Iris pigment epithelial cell (primary cell): ENCODE measurements at places on chromosomes 16 and 17.

- DNase-seq = no peak
Observed at GRCh38 chr16:951660-952301, 19.0 kb downstream of the LMF1 start.

- peak; percentile 75 for DNase-seq
Observed at GRCh38 chr17:72682605-72683004, 409.9 kb downstream of the SLC39A11 start.

GRCh38 chr17:71440513-71440912 lies 680.3 kb upstream of the SOX9 start:
- no peak for DNase-seq

- no peak for DNase-seq
Observed at GRCh38 chr16:89090669-89091426, 2.8 kb upstream of the ACSF3 start.

DNA sequence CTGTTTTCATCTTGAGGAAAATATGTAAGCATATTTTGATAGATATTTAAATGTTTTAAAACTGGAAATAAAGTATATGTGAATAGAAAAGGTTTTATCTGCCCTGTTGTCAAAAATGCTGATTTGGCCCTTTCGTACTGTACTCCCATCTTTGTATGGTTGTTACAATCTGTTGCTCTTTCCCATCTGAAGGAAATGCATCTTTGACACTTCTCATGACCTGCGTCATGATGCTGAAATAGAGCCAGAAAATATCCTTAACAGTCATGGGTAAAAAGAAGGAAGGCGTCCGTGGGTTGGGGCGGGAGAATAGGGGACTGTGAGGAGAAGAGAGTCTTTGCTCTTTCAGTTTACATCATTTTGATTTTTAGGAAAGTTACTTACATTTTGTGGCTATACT lies 327.7 kb downstream of the BCAS3 start:
- DNase-seq = no peak

DNA sequence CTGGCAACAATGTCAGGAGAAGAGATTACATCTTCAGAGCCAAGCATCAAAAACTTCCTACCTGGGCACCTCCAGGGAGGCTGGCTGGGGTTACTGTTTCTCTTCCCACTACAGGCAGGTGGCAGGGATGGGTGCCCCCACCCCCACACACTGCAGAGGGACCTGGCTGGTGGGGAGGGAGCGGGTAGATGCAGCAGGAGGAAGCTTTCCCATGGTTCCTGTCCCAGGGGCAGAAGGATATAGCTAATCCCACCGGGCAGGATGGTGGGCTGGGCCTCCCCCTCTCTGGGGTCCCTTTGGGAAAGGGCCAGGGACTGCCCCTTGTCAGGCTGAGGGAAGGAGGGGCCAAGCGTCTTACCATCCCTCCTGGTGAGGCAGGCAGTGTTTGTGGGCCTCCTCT lies 16.7 kb upstream of the MTMR4 start:
- no peak for DNase-seq

GRCh38 chr17:65498816-65499215 lies 62.6 kb downstream of the AXIN2 start:
- DNase-seq = no peak

DNA sequence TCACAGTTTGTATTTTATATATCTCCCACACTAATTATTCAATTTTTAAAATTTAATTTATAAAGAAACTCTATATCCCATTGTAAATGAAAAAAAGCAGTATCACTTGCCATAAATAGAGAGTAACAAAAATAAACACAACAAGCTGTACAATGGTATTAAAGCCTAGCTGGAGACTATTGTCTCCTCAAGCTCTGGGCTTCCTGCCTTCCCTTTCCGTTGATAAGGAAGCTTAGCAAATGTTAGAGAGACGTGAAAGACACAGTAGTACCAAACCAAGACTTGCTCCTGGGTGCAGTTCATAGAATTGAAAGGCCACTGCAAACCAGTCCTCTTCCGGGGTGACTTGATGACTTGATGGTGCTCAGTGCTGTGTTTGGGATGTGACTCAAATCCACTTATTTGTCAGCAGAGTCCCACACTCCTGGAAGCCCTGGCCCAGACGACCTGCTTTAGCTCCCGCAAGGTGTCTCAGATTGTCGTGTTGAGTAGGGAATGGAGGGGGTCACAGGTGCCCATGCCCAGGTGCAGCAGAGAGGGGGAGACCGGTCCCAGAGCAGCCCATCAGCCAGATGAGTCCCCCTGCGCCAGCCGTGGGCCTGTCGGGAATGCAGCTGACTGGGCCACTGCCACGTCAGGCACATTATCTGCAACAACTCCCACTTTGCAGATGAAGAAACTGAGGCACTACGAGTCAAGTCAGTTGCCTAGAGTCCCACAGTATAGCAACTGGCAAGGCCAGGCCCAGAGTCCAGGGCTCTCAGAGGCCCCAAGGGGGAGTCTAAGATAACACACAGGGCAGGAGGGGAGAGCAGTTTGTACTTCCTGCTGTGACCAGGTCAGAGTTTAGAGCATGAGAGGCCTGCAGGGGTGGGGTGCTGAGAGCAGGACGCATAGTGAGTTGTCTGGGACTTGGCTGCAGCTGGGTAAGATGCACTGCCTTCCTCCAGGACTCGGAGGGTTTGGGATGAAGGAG lies 40.5 kb downstream of the PSME3IP1 start:
- DNase-seq = no peak

DNA sequence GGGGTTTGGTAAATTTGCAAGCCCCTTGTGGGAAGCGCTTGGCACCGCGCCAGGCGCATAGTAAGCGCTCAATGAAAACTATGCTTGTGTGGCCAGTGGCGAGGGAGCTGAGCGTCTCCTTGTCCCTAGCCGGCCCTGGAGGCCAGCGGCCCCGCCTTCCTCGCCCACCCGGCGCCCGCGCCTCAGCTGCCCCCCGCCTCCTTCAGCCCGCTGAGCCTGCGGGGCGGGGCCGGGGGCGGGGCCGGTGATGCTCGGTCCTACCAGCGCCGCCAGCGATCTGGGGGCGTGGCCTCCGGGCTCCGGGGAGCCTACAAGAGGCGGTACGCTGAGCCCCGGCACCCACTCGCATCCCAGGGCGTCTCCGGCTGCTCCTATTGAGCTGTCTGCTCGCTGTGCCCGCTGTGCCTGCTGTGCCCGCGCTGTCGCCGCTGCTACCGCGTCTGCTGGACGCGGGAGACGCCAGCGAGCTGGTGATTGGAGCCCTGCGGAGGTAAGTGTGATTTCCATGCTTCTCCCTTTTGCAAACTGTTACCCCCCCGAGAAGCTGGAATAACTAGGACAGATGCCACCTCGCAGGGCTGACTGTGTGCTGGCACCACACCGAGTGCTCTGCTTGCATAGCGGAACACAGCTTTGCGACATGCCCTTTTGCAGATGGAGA lies at the start of gene CRISPLD2:
Gene CRISPLD2, plus strand, starts transcription at position 342 of the 661 bp plus-strand sequence. CDS start 18,511 bp downstream, outside the sequence.
- DNase-seq = peak; percentile 89

DNA sequence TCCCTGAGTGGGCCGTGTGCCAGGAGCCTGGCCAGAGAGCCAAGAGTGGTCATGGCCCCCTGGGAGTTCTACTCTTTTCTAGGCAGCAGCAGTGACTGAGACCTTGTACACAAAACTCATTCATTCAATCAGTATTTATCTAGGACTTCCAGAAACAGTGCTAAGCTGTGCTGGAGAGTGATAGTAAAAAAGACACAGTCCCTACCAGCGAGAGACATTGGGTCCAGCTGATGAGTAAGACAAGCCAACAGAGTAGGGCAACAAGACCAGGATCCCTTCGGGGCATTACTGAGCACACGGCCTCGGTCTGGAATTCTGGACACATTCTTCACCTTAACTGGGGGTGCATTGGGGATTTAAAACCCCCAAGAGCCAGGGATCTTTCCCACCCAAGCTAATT lies 20.2 kb downstream of the CBX4 start:
- DNase-seq = no peak

GRCh38 chr16:83348991-83349390 lies 458.8 kb upstream of the HSBP1 start:
- DNase-seq = no peak

DNA sequence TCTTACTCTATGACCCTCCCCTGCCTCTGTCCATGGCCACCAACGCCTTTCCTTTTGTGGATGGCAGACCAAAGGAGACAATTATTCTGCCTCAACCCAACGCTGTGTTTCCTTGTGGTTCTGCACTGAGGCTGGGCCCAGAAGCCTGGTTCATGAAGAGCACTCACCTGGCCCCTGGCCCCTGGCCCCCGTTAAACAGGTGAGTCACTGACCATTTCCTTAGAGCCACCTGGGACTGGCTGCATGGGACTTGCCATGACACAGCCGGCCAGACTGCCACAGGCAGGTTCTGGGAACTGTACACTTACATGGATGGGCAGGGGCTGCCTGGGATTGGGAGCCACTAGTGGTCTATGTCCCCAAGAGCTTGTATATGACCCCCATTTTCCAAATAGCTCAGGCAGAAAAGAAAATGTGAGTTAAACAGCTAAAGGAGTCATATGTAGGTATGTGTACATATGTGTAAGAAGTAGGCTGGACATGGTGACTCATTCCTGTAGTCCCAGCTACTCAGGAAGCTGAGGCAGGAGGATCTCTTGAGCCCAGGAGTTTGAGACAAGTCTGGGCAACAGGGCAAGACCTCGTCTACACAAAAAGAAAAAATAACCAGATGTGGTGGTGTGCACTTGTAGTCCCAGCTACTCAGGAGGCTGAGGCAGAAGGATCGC lies 181.9 kb upstream of the CACNG5 start:
- DNase-seq = peak; percentile 70

DNA sequence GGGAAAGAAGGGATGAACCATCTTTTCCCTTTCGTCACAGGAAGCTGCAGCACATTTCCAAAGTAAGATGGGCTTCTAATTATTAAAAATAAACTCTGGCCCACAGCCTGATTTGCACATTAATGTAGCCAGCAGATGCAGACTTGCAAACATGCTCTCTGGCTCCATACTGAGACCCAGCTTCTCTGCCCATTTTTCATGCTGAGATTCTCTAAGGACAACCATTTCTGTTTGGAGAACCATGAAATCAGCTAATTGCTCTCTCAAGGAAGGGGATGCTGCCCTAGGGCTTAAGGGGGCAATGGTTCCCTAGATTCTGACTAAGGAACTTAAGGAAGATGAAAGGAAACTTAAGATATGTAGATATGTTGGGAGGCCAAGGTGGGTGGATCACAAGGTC lies 63.0 kb upstream of the CES5A start:
- no peak for DNase-seq

DNA sequence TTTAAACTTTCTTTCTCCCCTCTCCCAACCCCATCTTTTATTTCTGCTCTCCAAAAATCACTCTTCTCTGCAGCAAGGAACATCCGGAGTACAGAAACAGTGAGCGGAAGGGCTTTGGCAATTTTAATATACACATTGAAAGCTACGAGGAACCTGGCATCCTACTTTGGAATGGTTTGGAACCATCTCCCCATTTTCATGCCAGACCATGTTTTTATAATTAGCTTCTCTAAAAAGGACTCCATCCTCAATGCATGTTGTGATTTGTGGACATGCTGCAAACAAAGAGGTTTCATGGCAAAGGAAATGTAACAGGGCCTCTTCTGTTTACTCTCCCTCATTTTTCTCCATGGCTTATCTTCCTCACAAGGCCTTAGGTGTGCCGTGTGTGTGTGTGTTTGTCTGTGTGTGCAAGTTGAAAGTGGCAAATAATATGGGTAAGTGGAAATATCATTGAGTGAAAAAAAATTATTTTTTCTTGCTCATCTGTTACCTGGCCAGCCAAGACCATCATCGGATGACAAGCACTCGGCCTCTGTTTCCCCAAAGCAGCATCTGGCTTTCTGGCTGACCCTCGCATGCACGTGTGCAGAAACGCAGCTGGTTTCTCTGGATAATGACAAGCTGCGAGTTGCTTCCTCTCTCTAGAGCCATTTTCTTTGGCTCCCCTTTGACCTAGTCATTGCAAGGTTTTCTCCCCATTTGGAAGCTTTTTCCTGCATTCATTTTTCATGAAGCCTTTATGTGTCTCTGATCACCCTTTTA lies 585.0 kb downstream of the TMEM114 start:
- no peak for DNase-seq

GRCh38 chr17:1553354-1554266 lies 9.0 kb downstream of the PITPNA start:
- no peak for DNase-seq

DNA sequence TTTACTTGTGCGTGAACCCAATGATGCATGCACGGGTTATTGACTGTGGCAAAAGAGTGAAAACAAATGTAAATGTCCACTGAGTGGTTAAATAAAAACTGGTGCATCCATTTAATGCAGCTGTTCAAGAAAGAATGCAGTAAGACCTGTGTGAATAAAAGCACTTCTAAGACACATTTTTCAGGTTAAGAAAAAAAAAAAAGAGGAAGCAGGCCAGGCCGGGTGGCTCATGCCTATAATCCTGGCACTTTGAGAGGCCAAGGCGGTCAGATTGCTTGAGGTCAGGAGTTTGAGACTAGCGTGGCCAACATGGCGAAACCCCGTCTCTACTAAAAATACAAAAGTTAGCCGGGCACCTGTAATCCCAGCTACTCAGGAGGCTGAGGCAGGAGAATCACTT lies 11.8 kb downstream of the CNGB1 start:
- no peak for DNase-seq

- no peak for DNase-seq
Observed at GRCh38 chr17:73822371-73822770, 178.1 kb upstream of the SDK2 start.

- DNase-seq = no peak
Observed at GRCh38 chr16:83271123-83271522, 536.7 kb upstream of the HSBP1 start.

DNA sequence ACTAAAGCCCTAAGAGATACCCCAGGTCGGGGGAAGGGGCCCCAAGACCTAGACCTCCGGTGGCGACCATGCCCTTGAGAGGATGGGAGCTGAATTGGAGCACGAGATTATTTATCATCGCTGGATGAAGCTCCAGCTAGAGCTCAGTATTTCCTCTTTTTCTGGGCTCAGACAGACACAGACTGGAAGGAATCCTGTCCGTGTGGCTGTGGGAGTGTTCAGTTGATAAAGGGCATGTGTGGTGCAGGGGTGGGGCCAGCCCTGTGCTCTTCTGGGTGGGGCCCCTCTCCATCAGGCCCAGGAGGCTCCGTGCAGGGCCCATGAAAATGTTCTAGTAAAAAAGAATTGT lies 6.3 kb upstream of the CBX4 start:
- DNase-seq = peak; percentile 32

- no peak for DNase-seq
Observed at GRCh38 chr17:57004944-57005579, 27.1 kb downstream of the SCPEP1 start.

DNA sequence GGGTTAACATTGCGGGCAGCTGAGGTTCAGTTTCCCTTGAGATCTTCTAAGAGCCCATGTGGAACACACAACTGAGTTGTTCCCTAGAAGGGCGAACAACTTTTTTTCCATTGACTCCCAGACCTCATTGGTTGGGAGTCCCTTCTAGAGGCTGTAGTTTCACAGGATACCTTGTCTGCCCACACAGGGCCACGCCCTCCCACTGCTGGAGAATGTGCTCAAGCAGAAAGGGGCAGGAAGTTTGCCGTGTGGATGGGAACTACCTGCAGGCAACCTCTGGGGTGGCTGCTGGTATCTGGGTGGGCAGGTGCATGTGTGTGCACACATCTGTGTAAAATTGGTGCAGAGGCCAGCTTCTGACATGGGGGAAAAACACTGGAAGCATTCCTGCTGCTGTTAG lies 178.8 kb upstream of the PSMD7 start:
- no peak for DNase-seq
